ENCODE measurements at places on chromosomes 2 and 18. TPM values are rescaled to one million over a fixed set of nuclear protein-coding genes. Genes with fewer than 3 reads are reported as not detected.

Gene IL1A
- total RNA-seq: 0.09 TPM

Gene ABCB11
- 2.6 TPM for total RNA-seq

Gene MRPS5
- total RNA-seq: 49.5 TPM

Gene AFF3
- total RNA-seq: 69.8 TPM

Gene UGGT1
- total RNA-seq: 48.5 TPM

Gene HADHA
- total RNA-seq: 62.0 TPM

Gene NT5C1B
- 0.09 TPM for total RNA-seq

Gene PRSS56
- total RNA-seq: 0.18 TPM

DNA sequence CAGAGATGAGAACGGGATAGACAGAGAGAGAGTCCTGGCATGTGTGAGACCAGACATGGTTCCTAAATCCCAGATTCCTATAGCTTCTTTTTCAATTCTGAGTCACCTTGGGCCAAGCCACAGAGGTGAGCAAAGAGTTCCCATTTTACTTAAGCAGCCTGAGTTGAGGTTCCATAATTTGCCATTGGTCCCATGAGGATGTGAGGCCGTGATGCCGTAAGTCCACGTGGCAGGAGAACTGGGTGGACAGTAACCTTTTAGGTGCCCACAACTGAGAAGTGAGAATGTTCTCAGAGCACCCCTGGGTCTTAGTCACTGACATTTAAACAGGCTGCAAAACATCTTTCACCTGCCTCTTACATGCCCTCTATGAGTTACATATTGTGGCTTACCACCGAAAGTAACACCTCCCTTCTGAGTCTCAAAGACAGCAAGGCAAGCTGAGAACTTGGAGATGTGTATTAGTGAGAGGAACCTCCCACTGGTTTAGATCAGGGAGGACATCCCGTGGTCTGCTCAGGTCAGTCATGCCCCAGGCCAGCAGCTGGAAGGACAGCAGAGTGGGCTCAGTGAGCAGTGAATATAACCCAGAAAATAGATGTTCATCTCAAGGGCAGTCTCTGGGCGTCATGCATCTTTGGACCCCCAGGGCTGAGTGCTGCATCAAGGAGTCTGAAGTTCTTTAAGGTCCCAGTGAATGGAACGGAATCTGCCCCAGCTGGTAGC is 127.9 kb upstream of the LGALSL start:
- no peak for DNase-seq

GRCh38 chr2:29074411-29074810 is at the start of gene PCARE:
PCARE (minus strand) TSS chr2:29074523; CDS start chr2:29074261, 262 bp downstream.
- DNase-seq: no peak

DNA sequence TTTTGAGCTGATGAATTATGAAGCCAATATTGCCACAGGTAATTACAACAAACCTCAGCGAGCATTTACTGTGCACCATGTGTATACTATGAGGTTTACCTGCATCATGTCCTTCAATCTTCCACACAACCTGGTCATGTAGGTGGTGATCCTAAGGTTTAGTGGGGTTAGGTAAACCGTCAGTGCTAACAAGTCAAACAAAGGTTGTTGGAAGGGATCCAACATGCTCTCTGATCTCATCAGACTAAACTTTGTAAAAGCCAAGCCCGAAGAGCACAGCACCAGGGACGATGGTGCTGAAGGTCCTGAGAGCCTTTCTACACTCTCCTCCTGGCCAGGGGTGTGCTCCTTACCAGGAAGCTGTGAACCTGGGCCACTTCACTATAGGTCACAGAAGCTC is 29.4 kb downstream of the SH3YL1 start:
- DNase-seq: no peak

DNA sequence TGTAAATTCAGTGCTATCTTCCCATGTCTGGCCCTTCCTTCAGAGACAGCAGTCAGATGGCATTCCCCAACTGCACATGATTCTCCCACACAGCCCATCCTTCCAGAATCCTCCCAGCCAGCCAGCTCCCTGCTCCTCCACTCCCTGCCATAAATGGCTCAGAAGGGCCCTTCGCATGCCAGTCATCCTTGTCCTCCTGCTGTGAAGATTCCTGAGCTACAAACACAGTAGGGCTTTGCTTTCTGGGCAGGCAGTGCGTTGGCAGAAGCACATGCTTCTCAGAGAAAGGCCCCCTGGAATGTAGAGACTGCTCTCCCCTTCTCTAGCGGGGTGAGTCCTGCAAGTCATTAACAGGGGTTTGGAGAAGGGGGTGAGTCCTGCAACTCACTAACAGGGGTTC is 71.9 kb downstream of the TEX51 start:
- no peak for DNase-seq

DNA sequence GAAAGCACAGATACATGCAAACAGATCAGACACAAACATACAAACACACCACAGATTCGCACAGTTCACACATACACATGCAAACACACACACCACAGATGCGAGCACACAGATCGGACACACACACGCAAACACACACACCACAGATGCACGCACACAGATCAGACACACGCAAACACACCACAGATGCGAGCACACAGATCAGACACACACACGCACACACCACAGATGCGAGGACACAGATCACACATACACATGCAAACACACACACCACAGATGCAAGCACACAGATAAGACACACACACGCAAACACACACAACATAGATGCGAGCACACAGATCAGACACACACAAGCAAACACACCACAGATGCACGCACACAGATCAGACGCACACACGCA is 149.0 kb downstream of the PXDN start:
- no peak for DNase-seq

- DNase-seq: no peak
Measured at GRCh38 chr2:24618680-24619079, 127.6 kb downstream of the NCOA1 start.

DNA sequence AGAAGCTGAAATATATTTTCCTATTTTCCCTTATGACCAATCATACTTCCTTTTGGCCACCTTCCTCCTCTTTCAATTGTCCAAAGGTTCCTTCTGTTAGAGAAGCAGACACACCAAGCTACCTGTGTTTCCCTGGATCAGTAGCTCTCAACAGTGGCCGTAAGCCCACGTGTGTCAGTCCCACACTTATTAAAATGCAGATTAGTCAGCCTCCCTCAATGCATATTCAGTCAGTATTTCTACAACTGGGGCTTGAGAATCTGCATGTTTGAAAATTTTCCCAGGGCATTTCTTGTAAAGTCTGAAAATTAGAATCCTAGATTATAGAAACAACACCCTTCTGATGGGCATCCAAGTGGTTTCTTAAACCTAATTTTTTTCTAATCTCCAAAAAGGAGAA is 54.0 kb upstream of the ITPRID2 start:
- no peak for DNase-seq

DNA sequence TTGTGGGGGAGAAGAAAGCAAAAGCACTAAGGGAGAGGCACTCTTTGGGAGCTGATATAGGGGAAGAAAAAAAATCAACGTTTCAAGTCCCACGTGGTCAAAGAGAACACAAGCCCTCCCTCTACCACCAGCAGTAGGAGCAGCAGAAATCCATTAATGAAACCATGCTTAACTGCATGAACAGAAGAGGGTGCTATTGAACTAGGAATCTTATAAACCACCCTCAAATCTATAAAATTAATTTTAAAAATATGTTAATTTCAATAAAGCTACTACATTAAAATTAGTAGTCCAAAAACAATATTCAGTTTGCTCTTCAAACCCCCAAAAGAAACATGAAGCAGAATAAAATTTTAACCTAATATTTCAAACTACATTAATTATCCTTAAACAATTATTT is 147.8 kb downstream of the TMEM18 start:
- no peak for DNase-seq

GRCh38 chr2:212811921-212812320 is 273.3 kb upstream of the ERBB4 start:
- DNase-seq: no peak

GRCh38 chr2:27756544-27757498 is 14.7 kb upstream of the MRPL33 start:
- DNase-seq: no peak

DNA sequence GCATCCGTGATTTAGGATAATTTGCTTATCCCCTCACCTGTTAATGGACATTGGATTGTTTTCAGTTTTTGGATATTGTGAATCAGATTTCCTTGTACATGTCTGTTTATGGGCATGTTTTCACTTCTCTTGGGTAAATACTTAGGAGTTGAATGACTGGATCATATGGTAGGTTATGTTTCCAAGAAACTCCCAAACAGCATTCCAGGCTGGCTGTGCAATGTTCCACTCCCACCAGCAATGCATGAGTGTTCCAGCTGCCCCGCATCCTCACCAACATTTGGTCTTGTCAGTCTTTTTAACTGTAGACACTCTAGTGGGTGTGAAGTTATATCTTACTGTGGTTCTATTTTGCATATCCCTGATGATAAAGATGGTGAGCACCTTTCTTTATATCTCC is 8.9 kb upstream of the LRRFIP1 start:
- no peak for DNase-seq

GRCh38 chr2:207153266-207153975 is 12.3 kb downstream of the KLF7 start:
- no peak for DNase-seq

DNA sequence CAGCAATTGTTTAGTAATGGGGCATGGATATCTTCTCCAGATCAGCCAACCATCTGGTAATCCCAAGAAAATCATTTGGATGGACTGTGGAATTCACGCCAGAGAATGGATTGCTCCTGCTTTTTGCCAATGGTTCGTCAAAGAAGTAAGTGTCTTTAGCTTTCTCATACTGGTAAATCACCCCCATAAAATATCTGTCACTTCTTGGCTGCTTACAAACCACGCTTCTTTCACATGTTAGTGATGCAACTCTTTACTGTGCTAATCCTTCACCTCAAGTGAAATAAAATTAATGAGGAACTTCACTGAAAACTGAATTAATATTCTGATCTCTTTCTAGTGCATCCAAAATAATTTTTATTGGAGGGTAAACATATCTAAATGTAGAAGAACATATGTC is 18.9 kb downstream of the CPO start:
- no peak for DNase-seq

DNA sequence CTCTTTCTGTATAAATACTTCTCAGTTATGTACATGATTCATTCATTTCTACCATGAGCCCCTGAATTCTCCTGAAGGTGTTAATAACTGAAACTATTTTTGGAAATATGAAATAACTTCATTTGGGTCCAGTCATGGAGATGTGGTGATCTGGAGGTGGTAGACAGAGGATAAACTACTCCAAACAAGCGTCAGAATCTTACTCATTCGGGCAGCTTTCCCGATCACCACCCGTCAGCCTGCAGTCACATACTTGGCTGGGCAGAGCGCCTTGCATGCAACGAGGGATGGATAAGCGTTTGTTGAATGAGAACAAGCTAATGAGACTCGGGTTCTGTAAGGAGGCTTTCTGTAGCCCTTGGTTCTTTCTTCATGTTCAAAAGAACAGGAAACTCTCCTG is 222.7 kb downstream of the CD226 start:
- no peak for DNase-seq

- no peak for DNase-seq
Measured at GRCh38 chr2:164560902-164561301, 60.4 kb downstream of the GRB14 start.

Data from cerebellum (tissue), 4 donors.